Stimulated activated CD4-positive, alpha-beta T cell treated with anti-CD3 and anti-CD28 coated beads, Interleukin-1b, Interleukin-23, amount 100 ng/mL, for 4 hours (primary cell): ENCODE measurements at places on chromosomes 6 and 20.

DNA sequence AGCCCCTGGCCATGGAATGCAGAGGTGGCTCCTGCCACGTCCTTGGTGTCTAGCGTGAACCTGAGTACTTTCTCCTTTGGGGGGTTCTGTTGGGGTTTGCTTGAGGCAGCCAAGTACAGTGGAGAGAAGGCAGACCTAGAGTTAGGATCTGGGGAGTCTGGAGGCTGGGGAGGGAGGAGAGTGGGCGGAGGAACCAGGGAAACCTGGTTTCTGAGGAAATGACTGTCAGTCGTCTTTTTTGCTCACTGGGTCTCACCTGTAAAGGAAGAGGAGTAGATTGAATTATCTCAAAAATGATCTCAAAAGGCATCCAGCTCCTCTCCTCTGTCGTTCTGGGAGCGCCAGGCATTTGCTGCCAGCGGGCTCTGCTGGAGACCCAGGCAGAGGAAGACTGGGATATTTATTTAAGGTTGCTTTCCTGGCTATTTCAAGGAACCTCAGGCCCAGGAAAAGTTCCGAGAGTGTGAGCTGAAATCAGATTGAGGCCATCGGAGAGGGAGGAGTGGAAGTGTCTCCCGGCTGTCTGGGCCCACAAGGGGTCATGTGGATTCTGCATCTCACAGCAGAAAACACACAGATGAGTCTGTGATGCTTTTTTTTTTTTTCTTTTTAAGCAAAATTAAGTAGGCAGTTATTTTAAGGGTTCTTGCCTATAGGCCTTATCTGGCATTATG, 16.1 kb downstream of the EPB41L1 start:
- no peak for DNase-seq

GRCh38 chr6:116452531-116452930, 8.6 kb upstream of the CALHM6 start:
- DNase-seq: no peak

DNA sequence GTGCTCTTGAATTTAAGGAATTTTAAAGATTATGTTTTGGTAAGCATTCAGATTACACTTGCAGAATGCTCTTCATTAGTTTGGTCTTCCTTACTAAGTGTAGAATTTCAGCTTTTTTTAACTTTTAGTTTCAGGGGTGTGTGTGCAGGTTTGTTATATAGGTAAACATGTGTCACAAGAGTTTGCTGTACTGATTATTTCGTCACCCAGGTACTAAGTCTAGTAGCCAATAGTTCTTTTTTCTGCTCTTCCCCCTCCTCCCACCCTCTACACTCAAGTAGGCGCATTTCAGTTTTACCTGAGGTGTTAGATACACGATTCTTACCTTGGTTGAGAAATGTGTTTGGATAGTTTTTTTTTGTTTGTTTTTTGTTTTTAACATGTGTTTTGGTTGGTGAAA, 68.3 kb downstream of the AFG1L start:
- no peak for DNase-seq

- no peak for DNase-seq
These were observed 82.0 kb upstream of the TNFRSF21 start for GRCh38 chr6:47391675-47392074.
